ENCODE measurements at places on chromosomes 11 and 22. TPM values are rescaled to one million over a fixed set of nuclear protein-coding genes. Genes with fewer than 3 reads are reported as not detected.

The LSP1 gene
- total RNA-seq = 702 TPM

The SMC1B gene
- total RNA-seq = 0.68 TPM

The CST6 gene
- total RNA-seq = not detected

The SEC14L6 gene
- 0.07 TPM for total RNA-seq

The ANO9 gene
- total RNA-seq = 33.0 TPM

The ZC3H12C gene
- total RNA-seq = 12.2 TPM

DNA sequence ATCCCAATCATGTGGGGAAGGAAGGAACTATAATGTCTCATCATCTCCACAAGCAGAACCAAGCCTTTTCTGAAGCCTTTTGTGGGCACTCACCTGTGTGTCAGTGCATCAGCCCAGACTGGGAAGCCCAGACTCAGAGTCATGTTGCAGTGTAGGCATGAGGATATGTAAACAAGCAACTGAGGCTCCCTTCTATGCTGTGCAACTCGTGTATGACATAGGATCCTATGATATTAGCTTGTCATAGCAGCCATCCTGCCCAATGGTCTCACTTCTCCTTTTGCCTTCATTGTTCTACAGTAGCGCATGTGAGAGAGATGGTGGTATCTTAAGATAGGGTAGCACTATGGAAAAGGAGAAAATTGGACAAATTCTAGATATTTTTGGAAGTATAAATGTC, 103.4 kb upstream of the OLFML1 start:
- no peak for DNase-seq

GRCh38 chr11:36409152-36409816, 100.8 kb downstream of the TRAF6 start:
- peak; percentile 46 for DNase-seq

GRCh38 chr22:31160328-31160978, 471 bp downstream of the RNF185 start:
- peak; percentile 47 for DNase-seq

DNA sequence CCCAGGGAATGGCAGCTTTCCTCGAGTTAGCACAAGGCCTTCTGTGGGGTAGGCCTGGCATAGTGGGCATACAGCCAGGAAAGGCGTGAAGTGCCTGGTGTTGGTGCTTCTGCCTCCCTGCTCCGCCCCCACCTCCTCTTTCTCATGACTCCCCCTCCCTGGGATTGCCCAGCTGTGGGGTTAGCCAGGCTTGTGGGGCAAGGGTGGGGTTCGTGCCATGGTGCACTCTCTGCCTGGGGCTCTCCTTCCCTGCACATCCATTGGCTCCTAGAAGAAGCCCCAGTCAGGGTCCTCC, 236.8 kb upstream of the NCAM1 start:
- no peak for DNase-seq

- DNase-seq = no peak
Observed at GRCh38 chr11:117972629-117973502, 13.3 kb upstream of the IL10RA start.

GRCh38 chr11:117876059-117876340, 458 bp downstream of the FXYD6 start:
- peak; percentile 31 for DNase-seq

The TXNRD2 gene
- 20.5 TPM for total RNA-seq

DNA sequence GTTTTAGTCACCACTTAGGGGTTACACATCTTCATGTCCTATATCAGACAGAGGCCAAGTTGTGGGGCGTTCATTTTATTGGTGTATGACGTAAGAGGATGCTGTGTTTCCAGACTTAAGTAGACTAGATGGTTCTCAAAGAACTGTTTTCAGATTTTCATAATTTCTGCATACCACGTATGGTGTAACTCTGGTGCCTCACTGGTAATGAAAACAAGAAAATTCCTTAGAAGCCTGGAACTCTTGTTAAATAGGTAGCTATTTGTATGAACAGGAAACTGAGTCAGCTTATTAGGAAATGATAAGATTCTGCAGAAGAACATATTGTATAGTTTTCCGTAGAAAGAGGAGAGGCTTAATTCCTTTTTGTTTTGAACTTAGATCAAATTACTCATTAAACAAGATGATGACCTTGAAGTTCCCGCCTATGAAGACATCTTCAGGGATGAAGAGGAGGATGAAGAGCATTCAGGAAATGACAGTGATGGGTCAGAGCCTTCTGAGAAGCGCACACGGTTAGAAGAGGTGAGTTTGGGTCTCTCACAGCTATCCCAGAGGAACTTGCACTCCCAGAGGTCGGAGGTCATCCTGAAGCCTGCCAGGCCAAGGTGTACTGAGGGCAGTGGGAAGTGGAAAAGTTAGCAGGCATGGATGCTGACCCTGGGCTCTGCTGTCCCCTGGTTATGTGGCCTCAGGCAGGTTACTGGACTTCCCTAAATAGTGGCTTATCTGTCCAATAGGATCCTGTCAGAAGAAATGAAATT, 3.9 kb downstream of the CDC45 start:
- DNase-seq = no peak

- no peak for DNase-seq
Observed at GRCh38 chr11:126901783-126902182, 98.8 kb downstream of the KIRREL3 start.

The OPCML gene
- total RNA-seq = not detected

DNA sequence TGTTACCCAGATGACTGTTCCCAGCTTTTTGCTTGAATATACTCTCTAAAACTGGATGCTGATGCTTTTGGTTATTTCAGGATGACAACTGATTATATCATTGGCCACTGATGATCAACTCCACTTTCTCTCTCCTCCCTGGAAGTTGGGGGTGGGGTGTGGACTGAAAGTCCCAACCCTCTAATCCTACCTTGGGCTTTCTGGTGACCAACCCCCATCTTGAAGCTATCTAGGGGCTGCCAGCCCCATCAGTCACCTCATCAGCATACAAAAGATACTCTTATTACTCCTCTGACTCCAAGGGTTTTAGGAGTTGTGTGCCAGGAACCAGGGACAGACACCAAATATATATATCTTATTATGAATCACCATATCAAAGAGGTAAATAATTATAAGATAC, 69.3 kb downstream of the SLC25A17 start:
- DNase-seq = no peak

GRCh38 chr22:50722048-50722701, 15.8 kb upstream of the ACR start:
- DNase-seq = no peak

The PCNX3 gene
- 54.9 TPM for total RNA-seq

The CHRNA10 gene
- 2.4 TPM for total RNA-seq

- no peak for DNase-seq
Observed at GRCh38 chr11:2369896-2370295, 7.2 kb upstream of the CD81 start.

DNA sequence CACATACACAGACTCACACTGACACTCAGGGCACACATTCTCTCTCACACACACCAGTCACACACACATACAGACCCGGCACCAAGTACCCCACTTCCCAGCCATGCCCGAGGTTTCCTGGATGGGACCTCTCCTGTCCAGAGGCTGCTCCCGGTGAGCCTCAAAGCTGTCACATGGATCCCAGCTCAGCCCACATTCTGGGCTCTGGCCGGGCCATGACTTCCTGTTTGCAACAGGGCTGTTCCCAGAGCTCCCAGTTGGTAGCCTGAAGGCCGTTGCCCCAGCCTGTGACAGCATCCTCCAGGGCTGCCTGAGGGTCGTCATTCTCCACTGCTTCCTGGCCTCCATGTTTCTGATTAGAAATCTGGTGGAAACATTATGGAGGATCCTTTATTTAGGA, 14.6 kb upstream of the CYP2D6 start:
- no peak for DNase-seq

The P2RX3 gene
- not detected for total RNA-seq

DNA sequence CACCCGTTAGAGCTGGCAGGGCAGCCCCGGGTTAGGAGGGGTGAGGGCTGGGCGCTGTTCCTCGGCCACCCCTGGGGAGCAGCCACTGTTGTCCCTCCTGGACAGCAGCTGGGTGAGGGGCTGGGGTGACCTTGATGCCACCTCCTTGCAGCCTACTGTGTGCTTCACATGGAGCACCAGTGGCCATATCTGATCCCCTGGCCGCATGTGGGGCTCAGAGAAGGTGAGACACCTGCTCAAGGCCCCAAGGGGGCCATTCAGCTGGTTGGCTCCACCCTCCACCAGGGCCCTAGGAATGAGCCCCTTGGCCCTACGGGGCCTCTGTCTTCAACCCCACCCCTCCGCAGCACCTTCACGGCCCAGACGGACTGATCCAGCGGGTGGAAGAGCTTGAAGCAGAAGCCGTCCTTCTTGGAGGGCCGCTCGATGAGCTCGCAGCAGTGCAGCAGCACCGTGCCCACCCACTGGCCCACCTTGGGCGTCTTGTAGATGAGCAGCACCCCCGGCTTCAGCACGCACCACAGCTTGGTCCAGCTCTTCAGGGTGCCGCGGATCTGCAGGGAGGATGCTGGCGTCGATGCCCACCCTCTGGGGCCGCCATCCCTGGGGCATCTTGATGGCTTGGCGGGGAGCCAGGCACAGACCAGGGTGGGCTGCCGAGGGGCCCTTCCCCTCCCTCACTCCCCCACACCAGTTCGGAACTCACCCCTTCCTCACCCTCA, 44.9 kb downstream of the OSBPL5 start:
- DNase-seq = no peak

GRCh38 chr22:42412744-42413333, 19.4 kb downstream of the NFAM1 start:
- no peak for DNase-seq

The DRD2 gene
- 0.52 TPM for total RNA-seq

GRCh38 chr11:73152861-73153483, 10.9 kb upstream of the FCHSD2 start:
- peak; percentile 88 for DNase-seq

The PRODH gene
- 1.0 TPM for total RNA-seq

- no peak for DNase-seq
Observed at GRCh38 chr22:45399712-45400445, 13.5 kb downstream of the SMC1B start.

- DNase-seq = no peak
Observed at GRCh38 chr22:30045494-30045887, 34.8 kb upstream of the HORMAD2 start.

DNA sequence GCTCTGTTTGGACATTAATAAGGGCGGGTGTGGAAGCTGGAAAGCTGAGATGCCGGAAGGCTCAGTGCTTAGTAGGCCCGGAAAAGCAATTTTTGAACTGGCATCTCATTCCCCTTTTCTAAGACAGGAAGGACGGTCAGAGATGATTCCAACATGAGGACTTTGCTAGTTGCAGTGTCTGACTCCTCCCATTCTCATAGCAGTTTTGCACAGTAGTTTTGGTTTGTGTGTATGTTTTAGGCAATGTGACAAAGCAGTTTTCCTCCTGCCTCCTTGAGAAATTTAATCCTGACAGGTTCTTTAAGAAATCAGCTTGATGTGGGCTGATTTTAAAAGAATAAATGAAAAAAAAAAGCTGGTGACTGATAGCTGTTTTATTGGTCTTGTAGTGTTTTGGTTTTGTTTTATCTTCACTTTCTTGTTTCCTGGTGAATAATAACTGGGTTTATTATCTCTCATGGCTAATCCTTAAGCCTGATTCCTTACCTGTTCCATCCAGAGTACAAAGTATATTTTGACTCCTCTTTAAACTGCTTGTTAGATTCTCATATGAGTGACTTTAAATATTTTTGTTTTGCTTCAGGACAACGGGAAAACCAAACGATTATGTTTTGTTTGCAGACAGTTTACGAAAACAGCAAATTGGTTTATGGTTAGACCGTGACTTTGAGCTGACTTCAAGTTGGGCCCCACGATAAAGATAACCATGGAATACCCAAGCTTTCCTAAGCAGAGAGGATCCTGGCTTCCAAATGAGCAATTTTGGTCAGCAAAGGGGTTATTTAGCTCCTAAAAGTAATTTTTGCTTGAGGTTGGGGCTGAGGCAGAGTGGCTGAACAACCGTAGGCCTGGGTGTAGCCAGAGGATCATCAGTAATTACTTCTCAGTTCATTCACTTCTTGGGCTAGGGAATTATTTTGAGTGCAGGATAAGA, 3.4 kb downstream of the PTPRJ start:
- DNase-seq = no peak

- DNase-seq = no peak
Observed at GRCh38 chr11:118635642-118636041, 28.2 kb downstream of the PHLDB1 start.

DNA sequence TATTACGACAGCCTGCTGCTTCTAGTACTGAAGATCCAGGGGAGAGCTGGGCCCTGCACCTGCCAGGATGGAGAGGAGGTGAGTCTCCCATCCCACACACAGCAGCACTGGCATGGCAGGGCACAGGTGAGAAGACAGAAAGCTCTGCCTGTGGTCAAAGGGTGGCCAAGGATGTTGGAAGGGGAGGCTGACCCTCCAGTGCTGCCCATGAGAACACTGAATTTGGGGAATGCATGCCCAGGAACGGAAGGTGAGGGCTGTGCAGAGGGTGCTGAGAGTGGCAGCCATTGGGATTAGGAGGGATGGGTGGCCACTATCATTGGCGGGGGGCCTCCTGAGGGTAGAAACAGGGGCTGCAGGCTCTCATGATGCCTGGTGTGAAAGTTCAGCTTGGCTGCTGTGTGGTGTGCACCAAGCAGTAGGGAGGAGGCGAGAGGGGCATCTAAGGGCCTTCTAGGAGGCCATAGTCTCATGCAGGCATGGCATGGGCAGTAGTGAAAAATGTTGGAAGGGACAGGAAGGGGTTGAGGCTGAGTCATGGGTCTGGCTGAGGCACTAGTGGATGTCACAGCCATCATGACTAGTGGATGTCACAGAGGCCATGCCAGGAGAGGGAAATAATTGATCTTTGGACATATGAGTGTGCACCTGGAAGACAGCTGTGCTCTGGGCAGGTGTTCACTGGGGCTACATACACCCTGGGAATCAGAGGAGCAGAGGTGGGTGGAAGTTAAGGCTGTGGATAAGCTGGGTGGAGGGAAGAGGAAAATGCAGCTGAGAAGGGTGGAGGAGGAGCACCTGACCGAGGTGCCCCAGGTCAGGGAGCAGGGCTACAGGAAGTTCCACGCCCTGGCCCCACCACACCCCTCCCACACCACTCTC, 2.5 kb upstream of the LRRC74B start:
- no peak for DNase-seq

DNA sequence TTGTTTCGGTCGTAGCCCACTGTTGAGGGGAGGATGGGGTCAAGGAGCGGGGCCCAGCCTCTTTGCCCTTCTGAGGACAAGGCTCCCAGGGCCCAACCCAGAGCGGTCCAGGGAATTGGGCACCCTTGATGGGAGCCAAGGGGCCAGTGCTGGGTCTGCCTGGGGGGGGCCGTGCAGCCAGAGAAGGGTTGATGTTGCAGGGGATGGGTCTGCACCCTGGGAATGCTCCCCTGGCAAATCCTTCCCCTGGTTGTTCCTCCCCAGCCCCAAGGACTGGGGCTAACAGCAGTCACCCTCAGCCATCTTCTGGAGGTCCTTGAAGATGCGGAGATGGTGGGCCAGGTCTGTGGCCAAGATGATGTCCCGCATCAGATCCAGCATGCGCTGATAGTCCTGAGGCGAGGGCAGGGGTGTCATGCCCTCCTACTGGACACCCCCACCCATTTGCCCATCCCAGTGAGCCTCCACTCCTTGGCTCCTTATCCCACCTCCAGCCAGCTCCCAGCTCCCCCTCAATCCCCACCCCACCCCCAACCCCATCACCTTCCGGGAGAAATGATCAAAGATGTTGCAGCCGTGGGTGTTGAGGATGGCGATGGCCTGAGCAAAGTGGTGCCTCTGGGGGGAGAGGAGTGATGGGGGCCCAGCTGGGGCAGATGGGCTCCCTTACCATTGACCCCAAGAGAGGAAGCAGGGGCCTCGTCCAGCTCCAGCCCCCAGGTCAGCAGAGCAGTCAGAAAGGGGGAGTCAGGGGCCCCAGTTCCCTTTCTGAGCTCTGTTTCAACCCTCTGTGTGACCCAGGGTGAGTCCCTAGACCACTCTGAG, 95.0 kb downstream of the PDE2A start:
- no peak for DNase-seq

- DNase-seq = peak; percentile 40
Observed at GRCh38 chr11:84384731-84385130, 1098.6 kb upstream of the CCDC90B start.

All from activated CD8-positive, alpha-beta memory T cell treated with anti-CD3 and anti-CD28 coated beads, Interleukin-2, amount 10 ng/mL, durations not matched to agents 7 days and 5 days (primary cell).